Stimulated activated CD4-positive, alpha-beta T cell treated with anti-CD3 and anti-CD28 coated beads, Interleukin-1b, Interleukin-23, amount 100 ng/mL, for 1 hour (primary cell): ENCODE measurements at places on chromosomes 1 and 21.

DNA sequence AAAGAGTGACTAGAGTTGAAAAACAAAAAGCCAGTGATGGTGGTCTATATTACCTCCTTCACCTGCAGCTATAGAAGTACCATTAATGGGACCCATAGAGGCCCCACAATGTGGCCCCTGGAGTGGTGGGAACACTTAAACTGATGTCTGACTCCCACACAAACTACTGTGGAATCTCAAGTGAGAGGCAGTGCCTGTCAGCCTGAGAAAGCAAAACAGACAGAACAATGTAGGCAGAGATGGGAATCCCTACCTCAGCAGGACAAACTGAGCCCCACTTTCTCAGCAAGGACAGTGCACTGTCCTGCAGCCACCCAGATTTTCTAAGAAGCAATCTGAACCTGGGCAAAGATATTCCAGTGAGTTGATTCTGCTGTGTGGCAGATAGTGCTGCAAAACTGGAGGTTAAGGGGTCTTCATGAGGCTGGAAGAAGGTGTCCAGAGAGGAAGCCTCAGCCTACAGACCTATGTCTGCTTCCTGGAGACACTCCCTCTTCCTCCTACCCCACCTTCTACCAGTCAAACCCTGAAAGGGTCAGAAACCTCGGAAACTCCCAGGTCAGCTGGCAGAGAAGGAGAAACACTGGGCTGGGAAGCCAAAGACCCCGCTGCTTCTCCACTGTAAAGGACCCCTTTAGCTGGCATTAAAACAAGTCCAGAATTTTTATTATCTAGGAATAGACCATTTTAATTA is 228.7 kb downstream of the C1orf94 start:
- DNase-seq = no peak

GRCh38 chr1:204126956-204127355 is 24.9 kb downstream of the ETNK2 start:
- DNase-seq = no peak

DNA sequence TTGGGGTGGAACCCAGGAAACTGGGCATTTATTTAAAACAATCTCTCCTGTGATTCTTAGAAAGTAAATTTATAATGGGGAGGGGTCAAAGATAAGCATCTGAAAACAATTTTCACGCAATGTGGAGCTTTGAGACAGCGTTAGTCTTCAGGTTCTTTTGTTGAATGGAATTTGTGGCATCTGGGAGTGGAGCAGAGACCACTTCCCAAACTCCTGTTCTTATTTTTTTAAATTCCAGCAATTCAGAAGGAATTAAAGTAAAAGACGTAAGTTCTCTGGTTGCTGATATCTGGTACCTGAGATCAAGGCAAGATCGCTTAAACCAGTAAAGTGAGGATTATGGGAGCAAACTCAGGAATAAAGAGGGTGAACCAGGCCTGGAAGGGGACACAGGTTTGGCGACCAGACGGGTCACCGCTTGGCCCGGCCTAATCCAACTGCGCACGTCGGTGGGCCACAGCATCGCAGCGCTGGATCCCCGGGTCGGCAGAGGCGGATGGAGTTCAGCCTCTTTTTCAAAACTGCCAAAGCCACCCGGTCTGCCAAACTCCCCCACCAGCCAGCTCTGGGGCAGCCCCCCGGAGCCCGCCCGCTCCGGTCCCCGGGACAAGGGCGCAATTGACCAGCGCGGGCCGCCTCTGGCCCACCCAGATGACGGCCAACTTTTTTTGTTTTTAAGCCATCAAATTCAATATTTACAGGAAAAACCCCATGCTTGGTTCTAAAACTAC is 754 bp upstream of the PDPN start:
- no peak for DNase-seq

DNA sequence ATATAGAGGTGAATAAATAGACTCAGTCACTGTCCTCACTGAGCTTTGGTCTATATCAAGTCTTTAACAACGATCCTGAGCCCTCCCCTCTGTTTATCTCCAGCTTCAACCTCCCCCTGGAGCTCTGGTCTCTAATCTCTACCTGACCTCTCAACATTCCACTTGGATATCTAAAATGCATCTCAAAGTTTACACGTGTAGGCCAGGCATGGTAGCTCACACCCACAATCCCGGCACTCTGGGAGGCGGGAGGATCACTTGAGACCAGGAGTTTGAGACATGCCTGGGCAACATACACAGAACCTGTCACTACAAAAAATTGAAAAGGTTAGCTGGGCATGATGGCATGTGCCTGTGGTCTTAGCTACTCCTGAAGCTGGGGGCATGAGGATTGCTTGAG is 53.4 kb downstream of the GADD45A start:
- DNase-seq = no peak

- DNase-seq = no peak
Measured at GRCh38 chr21:35920436-35920835, 139.9 kb downstream of the SETD4 start.

DNA sequence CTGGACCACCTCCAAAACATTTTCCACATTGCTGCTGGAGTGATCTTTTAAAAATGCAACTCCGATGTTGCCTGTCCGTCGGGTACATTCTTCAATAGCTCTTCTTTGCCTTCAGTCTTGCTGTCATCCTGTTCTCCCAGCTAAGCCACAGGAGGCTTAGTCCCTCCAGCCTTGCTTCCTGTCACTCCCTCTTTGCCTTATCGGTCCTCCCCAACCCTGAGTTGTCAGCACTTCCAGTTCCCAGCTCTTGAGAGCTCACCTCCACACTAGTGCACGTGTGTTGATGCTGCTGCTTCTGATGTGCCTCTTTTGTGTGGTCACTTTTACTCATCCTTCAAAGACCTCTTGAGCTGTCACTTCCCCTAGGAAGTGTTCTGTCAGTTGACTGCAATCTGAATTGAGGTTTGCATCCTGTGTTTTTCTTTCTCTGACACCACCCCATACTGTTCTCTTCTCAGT is 15.3 kb downstream of the UCK2 start:
- DNase-seq = no peak

DNA sequence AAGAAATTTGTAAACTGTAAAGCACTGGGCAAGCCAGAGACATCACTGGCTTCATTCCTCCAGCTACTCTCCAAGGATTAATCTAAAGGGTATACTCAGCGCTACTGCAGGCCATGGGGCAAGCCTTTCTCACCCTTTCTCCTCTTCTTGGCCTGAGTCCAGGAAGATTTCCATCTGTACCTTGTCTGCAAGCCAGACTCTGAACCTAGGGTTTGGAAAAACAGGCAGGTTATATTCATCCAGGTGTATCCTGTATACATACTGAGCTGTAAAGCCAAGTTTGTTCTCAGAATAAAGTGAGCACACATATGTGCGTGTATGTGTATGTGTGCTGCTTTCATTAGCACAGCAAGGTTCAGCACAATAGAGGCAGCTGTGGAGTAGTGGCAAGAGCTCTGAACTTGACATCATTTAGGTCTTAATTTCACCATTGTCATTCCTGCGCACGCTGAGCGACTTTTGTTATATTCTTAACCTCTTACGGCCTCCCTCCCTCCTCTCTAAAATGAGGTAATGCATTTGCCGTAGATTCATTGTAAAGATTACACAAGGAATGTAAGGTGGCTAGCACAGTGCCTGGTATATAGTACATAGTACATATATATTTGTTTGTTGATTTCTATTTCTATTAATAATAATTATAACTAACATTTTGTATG is 128.1 kb upstream of the JUN start:
- no peak for DNase-seq

GRCh38 chr21:35002879-35003722 is 46.0 kb downstream of the RUNX1 start:
- no peak for DNase-seq

DNA sequence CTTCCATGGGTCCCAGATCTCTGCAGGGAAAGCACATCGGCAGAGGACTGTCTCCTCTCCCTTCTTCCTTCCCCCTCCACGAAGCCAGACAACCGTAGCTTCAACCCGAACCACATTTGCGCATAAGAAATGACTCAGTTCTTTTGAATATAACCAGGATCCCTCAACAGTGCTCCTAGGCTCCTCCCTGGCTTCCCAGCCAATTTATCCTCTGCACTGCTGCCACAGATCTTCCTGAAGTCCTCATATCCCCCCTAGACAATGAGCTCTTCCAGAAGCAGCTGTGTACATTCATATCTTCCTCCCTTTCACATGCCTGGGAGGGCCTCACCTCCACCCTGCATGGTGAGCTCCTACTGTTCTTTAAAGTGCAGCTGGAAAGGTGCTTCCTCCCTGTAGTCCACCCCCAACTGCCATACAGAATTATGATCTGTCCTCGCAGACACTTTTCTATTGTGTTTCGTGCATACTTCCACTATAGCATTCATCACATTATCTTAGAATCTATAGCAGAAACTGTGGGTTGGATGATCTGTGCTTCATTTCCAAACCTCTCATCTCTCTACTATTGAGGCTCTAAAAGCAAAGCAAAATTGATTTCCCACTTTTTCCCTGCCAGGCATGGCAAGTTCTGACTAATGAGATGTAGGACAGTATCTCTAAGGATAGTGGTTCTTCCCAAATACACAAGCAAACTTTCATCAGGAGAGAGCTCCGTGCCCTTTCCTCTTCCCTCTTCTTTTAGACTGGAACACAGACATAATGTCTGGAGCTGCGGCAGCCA is 179.3 kb upstream of the HMGB4 start:
- no peak for DNase-seq

- DNase-seq = peak; percentile 27
Measured at GRCh38 chr1:46616277-46617107, at the start of gene MOB3C. MOB3C (minus strand) TSS chr1:46616811; CDS start chr1:46613321, 3,490 bp downstream.

- no peak for DNase-seq
Measured at GRCh38 chr1:155247667-155248553, 7.4 kb downstream of the ENTREP3 start.

DNA sequence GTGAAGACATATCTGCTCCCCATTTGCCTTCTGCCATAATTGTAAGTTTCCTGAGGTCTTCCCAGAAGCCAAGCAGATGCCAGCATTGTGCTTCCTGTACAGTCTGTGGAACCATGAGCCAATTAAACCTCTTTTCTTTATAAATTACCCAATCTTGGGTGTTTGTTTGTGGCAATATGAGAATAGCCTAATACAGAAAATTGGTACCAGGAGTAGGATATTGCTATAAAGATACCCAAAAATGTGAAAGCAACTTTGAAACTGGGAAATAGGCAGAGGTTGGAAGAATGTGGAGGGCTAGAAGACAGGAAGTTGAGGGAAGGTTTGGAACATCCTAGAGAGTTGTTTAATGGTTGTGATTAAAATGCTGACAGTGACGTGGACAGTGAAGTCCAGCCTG is 90.8 kb downstream of the HHIPL2 start:
- no peak for DNase-seq

DNA sequence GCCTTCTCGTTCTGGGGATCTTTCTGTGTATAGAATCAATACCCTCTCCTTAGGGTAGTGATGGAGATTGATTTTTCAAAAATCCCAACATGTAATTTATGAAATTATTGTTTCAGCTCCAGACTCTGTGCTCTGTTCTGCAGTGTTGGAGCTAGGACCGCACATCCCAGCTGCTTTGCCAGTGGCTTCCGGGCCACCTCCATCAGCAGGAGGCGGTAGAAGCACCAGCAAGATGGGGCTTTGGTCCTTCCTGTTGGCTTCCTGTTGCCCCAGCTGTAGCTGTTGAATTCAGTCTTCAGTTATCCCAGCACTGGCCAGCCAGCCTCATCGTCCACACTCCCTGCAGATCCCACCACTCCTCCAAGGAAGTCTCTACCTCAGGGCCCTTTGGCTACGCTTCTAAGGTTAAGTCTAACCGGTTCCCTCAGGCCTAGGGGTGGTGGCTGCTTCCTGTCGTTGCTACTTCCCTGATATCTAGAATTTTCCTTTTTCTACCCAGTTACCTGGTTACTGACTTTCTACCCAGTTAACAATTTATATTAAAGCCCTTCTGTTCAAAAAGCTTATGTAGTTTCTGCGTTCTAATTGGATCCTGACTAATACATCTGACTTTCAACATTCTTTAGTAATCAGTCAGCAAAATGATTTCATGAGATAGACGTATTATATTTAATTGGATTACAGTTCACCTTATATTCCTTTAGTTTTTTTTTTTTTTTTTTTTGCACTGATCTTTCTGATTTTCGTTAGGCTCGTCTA is 24.6 kb downstream of the GALNT2 start:
- no peak for DNase-seq

- DNase-seq = no peak
Measured at GRCh38 chr1:73034271-73034670, 751.9 kb upstream of the NEGR1 start.

DNA sequence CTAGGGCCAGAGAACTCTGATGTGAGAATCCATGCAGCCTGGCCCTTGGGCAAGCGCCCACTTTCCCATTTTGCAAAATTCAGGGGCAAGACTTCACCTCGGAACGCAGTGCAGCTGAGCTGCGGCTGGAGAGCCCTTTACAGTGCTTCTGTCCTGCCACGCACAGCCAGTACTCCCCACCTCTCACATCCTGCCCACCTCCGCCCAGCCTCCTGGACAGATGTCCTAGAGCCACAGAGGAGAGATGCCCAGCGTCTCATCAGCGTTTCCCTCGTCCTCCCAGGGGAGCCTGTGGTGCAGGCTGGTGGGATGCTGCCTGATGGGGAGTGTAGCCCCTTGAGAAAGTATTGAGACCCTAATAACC is 29.6 kb downstream of the RUNX3 start:
- no peak for DNase-seq

GRCh38 chr1:223038288-223039006 is 104.6 kb downstream of the TLR5 start:
- no peak for DNase-seq

GRCh38 chr1:245693116-245693793 is 538.5 kb downstream of the KIF26B start:
- no peak for DNase-seq

GRCh38 chr1:18900303-18900841 is 2.0 kb downstream of the ALDH4A1 start:
- no peak for DNase-seq

DNA sequence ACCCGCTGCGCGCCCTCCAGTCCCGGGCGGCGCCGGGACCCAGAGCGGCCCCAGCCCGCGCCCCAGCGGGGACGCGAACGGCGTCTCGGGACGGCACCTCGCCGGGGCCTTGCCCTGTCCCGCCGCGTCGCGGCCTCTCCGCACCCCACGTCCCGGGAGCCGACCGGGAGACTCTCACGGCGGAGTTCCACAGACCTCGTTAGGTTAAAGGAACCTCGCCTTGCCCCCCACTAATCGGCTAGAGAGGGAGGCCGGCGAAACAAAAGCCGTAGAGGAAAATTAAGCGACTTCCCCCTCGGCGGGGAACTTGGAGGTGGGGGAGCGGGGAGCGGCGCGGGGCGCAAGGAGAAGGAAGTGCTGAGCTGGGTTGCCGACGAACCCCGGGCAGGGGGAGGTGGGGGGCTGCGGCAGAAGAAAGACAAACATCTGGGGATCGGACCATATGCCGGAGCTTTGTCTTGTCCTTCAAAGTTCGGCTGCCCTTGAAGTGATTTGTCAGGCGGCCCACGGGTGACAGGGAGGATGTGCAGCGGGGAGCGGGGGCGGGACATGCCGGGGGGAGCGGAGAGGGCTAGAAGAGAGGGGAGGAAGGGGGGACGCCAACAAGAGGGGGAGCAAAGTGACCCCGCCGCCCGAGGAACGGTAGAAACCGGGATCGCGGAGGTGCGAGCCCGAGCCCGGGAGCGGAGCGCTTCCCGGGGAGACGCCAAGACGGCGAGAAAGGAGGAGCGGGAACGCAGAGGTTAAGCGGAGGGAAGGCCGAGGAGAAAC is 120.0 kb upstream of the RRP15 start:
- DNase-seq = no peak

GRCh38 chr1:171902527-171902926 is 61.2 kb downstream of the DNM3 start:
- DNase-seq = no peak
